ENCODE measurements at places on chromosomes 12 and 14.

DNA sequence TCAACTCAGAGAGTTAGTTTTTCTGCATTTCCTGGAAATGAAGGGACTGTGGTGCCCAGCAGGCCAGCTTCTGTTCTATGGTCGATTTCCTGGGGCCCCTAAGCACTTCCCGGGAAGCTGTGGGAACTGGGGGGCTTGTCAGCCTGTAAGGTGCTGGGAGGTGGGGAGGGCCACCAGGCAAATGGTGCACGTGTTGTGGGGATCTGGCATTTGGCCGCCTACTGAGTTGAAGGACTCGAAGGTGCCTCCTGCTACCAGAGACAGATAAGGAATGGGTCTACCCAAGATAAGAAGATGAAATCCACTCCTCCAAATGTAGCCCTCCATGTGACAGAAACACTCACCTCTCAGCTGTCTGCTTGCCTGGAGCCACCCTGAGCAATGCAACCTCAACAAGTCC, 341.7 kb downstream of the DPF3 start:
- no peak for DNase-seq

DNA sequence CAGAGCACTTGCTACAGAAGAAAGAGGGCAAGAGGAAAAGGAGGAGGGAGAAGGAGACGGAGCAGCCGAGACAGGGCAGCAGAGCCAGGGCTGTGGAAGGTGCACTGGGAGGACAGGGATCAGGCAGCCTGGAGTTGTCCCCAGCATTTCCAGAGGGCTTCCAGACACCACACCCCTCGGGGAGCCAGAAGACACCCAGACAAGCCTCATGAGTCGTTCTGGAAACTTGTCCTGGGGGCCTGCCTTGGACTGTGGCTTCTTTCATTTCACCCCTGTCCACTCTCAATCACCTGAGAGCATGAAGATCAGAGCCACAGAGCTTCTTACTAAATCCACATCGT, 14.1 kb downstream of the CMKLR1 start:
- DNase-seq = no peak

DNA sequence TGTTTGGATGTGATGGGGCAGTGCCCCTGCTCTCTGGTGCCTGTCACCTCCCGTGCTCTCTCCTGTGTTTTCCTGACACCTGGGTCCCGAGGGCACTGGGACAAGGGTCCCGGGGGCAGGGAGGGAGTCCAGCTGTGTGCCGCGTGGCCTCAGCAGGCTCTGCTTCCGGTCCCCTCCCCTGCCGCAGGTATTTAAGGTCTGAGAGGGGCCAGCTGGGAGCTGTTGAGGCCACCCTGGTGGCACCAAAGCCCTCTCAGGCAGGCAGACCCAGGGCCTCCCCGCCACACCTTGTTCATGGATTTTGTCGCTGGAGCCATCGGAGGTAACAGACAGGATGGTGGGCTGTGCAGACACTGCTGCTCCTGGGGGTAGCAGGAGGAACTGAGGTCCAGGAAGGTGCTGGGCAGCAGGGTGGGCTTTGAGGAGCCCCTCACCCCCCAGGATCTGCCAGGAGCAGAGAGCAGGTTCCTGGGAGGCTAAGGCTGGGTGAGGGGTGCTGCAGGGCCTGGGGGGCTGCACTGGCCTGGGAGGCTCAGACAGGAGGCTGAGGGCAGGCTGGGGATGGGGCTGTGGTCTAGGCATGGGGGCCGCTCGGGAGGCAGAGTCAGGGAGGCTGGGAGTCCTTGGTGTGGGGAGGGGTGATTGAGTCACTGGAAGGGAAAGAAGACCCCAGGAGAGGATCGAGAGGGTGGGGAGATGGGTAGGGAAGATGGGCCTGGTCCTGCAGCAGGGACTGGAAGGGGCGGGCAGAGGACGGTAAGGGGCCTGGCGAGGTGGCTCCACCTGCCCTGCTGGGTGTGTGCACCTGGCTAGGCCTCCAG, at the start of gene SLC25A47:
Gene SLC25A47 (plus strand): TSS at position 219 of the 821 bp plus-strand sequence. CDS start 76 bp downstream, at position 295.
- DNase-seq = no peak

DNA sequence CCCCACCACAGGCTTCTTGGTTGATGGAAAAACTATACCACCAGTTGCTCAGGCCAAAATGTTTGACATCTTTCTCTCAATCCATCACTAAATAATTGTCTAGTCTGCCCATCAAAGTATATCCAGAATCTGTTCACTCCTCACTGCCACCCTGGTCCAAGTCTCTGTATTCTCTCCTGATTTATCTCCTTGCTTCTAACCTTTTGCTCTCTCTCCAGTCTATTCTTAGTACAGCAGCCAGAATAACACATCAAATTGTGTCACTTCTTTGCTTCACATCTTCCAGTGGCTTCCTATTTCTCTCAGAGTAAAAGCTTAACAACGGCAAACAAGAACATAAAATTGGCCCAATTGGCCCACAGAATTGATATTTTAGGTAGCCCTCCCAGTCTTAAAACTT, 272.8 kb downstream of the IPO8 start:
- no peak for DNase-seq

- DNase-seq = no peak
Observed at GRCh38 chr12:107306141-107306659, 212.9 kb upstream of the CRY1 start.

DNA sequence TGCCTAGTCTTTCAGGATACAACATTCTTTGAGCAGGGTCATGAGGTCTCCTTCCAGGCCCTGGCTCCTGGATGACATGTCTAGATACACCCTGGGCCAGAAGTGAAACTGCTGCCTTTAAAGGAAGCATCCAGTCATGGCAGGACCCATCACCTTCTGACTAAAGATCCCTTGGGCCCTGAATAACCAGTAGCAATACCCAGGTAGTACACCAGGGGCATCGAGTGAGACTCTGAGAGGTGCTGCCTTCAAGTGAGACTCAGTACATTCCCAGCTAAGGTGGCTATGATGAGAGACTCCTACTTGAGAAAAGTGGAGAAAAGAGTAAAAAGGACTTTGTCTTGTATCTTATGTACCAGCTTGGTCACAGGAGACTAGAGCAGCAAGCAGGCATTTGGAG, 23.5 kb downstream of the OR6C68 start:
- no peak for DNase-seq

- DNase-seq = no peak
Observed at GRCh38 chr12:22459838-22460490, 84.4 kb downstream of the C2CD5 start.

DNA sequence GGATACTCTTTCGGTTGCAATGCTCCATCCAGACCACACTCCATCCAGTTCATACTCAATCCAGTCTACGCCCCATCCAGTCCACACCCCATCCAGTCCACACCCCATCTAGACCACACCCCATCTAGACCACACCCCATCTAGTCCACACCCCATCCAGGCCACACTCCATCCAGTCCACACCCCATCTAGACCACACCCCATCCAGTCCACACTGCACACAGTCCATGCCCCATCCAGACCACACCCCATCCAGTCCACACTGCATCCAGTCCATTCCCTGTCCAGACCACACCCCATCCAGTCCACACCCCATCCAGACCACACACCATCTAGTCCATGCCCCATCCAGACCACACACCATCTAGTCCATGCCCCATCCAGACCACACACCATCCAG, 116.0 kb upstream of the RTL1 start:
- DNase-seq = peak; percentile 23

DNA sequence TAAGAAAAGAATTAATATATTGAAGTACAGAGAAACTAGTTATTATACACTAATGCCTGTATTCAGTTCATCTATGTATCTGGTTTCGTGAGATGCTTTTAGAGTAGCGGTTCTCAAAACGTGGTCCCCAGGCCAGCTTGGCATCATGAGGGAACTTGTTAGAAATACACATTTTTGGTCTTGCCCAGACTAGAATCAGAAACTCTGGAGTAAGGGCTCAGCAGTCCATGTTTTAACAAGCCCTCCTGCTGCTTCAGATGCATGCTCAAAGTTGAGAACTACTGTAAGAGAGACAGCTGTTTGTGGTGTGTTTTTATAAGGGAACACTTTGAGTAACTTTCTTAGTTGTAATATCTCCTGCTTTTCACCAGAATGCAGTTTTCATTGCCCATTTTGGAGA, 18.1 kb downstream of the GPATCH2L start:
- DNase-seq = no peak

DNA sequence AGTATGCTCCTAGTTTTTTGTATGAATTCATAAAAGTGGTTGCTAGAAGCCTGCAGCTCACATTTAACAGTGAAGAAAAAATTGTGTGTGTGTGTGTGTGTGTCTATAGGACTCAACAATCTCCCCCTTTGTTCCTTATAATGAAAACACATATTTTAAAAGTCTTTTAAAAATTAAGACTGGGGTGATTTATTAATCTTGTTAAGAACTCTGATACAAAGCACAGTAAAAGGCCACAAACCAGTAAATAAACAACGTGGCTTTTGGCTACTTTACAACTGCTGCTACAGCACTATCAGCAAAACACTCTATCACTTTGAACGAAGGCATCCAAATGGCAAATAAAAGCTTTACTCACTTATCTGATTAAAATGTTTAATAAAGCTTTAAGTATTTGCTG, 594 bp upstream of the VCPKMT start:
- DNase-seq = no peak

DNA sequence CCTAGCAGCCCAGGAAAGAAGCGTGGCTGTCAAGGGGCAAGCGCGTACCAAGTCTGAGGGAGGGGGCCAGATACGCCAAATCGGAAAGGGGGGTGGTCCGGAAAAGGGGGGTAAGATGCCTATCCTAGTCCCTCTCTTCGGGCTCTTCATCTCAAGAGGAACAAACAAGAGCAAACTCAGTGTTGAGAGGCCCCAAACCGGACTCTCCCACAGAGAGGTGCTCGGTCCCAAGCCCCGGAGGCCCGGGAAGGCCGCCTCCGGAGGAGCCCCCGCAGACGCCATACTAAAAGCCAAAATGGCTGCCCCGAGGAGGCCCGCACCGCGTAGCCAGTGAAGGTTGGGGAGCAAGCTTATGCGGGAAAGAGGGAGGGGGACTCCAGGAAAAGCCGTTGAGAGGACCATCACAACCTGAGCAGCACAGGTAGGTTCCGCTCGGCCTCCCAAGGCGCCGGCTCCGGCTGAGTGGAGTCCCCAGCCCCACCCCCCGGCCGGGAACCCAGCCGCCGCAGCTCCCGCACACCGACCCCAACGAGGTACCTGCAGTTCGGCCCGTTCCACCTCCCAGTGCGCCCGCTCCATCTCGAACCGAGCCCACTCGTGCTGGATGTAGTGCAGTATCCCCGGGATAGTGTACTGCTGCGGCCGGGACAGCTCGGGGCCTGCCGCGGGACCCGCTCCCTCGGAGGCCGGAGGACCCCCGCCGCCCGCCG, at the start of gene AP4S1:
Gene AP4S1 (plus strand): TSS at position 283 of the 710 bp plus-strand sequence. CDS start 40,548 bp downstream, outside the sequence.
- peak; percentile 78 for DNase-seq

DNA sequence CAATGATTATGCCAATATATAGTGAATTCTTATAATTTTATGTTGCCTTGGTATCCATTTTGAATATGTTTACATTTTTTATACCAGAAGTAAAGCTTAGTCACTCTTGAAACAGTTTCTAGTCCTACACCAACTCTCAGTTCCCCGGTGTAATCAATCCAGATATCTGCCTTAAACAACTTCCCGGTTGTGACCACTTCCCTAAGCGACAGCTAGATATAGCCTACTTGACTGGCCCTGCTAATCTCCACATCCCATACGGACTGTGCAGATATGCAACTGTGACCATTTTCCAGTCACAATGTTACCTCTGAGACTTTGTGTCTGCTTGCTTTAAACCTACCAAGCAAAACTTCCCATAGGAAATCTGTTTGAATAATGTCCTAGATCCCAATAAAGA, 1551.5 kb upstream of the SEL1L start:
- no peak for DNase-seq

DNA sequence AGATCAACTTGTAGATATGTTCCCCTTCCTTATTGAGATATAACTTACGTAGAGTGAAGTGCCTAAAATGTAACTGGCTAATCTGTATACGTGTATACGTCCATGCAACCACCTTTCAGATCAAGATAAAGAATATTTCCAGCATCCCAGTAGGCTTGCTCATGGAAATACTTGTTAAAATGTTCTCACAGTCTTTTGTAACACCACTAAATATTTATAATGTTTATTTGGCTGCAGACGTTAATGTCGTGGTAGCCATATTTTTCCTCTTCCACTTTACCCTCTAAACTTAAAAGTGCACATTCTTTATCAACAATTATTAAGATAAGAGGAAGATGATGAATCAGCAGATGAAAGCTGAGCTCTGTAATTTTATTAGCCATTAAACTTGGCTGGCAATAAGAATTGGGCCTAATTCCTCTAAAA, 447.4 kb downstream of the AEBP2 start:
- no peak for DNase-seq

DNA sequence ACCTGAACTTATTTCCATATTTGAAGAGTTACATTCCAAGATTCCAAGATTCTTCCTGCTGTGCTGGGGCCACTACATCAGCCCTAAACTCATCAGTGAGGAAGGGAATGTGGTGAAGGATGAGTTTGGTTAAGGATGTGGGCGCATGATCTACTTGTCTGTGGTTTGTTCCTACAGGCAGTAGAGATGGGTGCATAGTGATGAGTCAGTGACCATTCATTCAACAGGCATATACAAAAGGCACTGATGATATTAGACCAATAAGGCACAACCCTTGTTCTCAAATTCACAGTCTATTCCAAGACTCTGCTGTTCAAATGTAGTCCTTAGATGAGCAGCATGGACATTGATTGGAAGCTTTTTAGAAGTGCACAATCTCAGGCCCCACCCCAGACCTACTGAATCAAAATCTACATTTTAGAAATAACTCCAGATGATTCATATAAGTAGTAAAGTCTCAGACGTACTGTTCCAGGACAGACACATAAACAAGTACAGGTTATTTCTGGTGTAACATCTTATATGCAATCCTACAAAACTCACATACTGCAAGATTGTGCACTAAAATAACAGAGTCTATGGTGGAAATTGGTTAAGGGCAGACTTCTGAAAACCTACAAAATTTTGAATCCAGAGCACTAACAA, 47.7 kb upstream of the MAP3K9 start:
- no peak for DNase-seq

DNA sequence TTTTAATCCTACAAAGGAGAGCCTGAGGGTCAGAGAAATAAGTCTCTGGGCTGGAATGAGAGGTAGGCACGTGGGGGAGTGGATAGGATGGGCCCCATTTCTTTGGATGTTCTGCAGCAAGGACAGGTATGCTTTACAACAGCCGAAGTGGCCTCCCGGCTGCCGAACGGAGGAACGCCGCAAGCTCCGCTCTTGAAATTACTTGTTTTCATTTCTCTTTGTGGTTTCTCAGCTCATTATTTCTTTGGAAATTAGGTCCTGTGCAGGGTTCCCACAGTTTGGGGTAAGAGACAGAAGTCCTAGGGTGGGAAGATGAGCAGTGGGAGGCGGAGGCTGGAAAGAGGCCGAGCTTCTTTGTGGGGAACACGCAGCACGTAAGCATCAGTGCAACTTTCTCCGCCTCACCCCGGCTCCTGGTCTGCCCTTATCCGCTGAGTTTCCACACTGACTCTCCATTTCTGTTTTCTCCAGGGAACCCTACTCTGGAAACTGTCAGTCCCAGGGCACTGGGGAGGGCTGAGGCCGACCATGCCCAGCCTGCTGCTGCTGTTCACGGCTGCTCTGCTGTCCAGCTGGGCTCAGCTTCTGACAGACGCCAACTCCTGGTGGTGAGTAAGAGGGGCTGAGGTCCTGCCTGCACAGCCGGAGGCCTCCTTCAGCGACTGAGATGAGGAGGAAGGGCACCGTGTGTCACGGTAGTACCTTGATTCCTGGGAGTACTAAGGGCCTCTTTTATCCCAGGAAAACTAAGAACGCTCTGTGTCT, 2.0 kb downstream of the WNT5B start:
- no peak for DNase-seq

GRCh38 chr14:91290986-91291385, 46.5 kb upstream of the GPR68 start:
- no peak for DNase-seq
